Left ventricle myocardium inferior (tissue), 1 donor: ENCODE measurements at places on chromosomes 11 and 22.

DNA sequence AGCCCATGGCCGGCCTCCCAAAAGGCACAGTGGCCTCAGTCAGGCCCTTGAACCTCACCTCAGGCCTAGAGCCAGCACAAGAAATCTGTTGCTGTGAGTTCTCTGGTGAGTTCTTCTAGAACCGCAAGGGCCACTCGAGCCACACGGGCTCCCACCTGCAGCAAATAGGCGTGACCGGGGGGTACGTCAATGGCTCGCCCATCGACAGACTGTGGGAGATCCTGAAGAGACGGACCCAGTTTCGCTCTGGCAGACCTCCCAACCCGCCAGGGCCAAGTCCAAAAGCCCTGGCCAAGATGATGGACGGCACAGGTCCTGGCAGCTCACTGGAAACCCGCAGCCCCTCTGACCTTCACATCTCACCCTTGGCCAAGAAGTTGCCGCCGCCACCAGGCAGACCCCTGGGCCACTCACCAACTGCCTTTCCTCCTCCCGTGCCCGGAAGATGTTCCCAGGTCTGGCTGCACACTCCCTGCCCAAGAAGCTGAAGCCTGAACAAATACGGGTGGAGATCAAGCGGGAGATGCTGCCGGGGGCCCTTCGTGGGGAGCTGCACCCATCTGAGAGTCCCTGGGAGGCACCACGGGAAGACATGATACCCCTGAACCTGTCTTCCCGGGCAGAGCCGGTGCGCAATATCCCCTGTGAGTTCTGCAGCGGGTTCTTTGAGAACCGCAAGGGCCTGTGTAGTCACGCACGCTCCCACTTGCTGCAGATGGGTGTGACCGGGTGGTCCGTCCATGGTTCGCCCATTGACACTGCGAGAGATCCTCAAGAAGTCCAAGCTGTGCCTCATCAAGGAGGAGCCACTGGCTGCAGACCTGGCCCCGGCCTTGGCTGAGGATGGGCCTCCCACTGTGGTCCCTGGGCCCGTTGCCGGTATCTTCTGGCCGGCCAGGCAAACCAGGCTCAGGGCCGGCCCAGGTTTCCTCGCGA, 544.2 kb upstream of the CCDC179 start:
- DNase-seq, result peak; percentile 10

DNA sequence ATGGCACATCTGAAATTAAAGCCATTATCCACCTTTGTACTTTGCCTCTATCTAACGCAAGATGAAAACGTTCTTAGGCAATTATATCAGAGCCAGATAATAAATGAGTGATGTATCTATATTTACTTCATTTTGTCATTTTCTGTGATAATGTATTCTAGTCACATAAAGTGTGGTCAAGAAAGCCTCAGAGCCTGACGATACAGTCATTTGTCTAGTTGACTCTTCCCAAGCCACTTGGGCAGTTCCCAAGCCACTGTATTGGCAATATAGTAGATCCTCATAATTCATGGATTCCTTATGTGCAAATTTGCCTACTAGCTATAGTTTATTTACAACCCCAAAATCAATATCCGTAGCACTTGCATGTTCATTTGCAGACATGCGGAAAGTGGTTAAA, 7.8 kb downstream of the HOATZ start:
- no peak for DNase-seq

GRCh38 chr22:49969751-49970527, 9.4 kb downstream of the PIM3 start:
- DNase-seq, result peak; percentile 13

DNA sequence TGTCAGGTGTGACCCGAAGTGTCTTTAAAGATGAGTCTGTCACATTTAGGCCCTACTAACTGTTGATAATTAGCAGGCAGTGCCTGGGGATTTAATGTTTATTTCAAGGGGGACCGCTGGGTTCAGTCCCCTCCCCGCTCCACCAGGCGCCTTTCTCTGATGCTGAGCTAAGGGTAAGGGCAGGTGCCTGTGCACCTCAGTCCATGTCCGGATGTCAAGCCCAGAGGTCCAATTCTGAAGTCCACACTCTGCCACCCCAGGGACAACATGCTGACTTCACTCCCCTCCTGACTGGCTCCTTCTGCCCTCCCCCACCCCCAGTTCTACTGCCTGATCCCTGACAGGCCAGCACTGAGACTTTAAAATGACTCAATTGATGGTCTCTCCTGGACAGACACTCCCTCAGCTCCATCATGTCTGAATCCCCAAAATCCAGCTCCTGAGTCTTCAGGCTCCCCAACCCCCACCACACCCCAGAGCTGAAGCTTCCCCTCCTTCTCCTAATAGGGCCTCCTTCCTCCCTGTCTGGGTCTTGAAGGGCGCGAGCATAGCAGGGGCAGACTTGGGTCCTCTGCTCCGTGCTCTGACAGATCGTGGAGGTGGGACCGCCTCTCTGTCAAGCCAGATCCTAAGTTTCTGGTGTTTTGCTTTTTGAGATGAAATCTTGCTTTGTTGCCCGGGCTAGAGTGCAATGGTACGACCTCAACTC, 49.8 kb upstream of the ANO1 start:
- no peak for DNase-seq

GRCh38 chr11:126459691-126460281, 104.3 kb downstream of the ST3GAL4 start:
- DNase-seq, result no peak

- DNase-seq, result no peak
Measured at GRCh38 chr11:31655483-31655882, 145.9 kb downstream of the ELP4 start.

DNA sequence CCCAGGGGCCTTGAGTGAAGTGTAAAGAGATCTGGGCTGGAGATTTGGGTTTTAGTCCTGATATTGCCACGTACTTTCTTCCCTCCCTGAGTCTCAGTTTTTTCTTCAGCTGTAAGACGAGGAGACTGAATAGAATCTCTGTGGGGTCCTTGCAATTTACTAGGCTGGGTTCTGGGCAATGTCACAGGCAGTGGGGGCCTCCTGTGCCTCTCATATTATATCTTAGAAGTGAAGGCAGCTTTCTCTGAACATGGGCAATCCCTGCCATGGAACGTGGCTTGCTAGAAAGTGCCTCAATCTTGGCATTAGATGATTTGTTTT, 62.0 kb upstream of the PTPRJ start:
- DNase-seq, result no peak

- DNase-seq, result no peak
Measured at GRCh38 chr11:66951135-66951534, 7.0 kb downstream of the PC start.

GRCh38 chr22:17774206-17774925, at the start of gene BID:
Gene BID (minus strand): TSS chr22:17774469. CDS start chr22:17750116, 24,353 bp downstream.
- peak; percentile 68 for DNase-seq

DNA sequence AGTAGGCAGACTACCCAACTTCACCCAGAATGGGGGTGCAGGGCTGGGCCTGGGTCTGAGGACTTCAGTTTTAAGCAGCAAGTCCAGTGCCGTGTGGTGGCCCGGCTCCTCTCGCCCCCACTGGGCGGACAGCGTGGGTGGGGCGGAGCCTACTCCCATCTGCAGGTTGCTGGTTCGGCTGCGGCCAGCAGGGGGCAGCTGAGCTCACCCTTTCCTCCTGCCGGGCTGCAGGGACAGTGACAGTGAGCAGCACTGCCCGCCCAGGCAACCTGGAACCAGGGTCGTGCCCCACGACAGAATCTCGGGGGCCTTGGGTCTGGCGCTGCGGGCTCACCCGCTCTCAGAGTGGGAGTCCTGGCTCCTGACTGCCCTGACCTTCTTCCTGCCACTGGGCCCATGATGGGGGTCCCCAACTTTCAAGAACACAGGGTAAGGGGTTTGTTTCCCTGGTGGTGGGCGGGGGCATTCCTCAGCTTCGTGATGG, 6.2 kb upstream of the NEAT1 start:
- DNase-seq, result peak; percentile 94

DNA sequence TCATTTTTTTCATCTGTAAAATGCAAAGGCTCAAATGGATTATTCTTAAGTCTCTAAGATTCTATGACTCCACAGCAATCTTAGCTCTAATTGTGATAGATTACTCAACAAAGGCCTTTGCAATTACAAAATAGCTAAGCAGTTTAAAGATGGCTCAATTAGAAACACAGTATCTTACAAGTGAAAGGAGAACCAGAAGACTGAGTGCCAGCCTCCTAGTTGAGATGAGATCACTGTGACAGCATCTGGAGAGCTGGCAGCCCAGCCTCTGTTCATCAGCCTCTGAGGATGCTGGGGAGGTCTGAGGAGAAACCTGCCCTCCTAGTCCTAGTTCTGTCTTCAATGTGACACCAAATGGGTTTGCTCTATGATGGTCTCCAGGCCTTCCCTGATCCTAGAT, 158.4 kb upstream of the NARS2 start:
- no peak for DNase-seq

GRCh38 chr22:36757668-36758211, 18.2 kb downstream of the IFT27 start:
- DNase-seq, result peak; percentile 73

- no peak for DNase-seq
Measured at GRCh38 chr11:1269957-1270356, 39.5 kb downstream of the TOLLIP start.

- DNase-seq, result no peak
Measured at GRCh38 chr22:30561402-30562189, 12.9 kb downstream of the GAL3ST1 start.

DNA sequence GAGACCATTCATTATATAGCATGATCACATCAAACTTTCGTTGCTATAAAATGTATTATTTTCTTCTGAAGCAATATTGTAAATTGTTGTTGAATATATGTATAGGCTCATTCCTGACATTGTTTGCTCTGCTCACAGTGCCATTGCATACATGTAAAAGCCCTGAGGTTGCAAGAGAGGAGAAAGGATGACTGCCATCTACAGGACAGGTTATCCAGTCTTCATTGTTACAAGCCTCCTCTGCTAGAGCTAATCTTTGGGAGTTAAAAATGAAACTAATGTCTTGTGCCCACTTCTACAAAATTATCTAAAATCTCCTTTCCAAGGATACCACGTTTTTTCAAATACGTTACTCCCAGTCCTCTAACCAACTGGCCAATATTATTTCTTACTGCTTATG, 16.4 kb upstream of the OR5AL1 start:
- DNase-seq, result no peak

DNA sequence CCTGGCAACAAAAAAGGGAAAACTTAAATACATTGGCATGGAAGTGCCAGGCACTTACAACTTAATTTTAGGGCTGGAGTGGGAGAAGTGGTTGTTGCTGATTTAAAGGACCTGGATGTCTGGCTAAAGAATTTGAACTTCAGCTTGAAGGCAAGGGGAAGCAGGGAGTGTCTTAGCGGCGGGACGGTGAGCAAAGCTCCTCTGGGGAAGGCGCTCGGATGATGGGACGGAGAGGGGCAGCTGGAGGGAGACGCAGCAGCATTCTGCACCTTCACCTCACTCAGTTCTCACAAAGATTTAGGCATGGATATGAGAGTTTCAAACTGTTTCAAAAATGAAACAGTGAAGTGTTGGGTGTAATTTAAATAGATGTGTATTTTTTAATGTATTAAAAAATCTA, 967.1 kb downstream of the BRD1 start:
- DNase-seq, result no peak

- DNase-seq, result no peak
Measured at GRCh38 chr11:46246521-46246920, 30.9 kb upstream of the CREB3L1 start.

- no peak for DNase-seq
Measured at GRCh38 chr11:6356503-6357055, 33.7 kb upstream of the SMPD1 start.

DNA sequence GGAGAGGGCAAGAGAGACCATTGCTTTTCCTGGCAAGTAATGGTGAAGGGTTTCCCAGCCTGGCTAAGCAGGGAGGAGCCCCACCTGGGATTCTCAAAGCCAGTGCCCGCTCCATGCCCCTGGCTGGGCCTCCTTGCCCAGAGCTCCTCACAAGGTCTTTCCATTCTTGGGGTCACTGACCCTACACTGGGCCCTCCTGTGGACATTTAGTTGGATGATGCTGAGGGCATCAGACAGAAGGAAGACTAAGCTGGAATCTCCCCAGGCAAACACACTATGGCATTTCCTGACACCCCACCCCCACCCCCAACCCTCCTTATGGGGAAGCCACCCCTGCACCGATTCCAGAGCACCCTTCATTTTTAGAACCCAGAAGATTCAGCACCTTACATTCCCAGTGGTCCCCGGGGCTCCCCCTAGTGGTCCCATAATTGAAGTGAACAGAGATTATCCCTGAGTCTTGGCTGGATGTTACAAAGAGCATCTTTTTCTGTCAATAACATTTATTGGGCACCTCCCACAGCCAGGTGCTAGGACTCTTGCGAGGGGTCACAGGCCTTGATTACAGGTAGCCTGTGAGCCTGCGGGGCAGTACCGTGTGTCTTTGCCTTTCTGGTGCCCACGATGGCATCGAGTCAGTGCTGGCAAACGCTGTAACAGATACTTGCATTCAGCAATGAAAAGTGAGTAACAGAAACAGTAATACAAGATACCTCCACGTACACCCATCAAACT, 548.5 kb downstream of the BUD13 start:
- no peak for DNase-seq

- no peak for DNase-seq
Measured at GRCh38 chr11:6565988-6566703, 37.3 kb downstream of the RRP8 start.

DNA sequence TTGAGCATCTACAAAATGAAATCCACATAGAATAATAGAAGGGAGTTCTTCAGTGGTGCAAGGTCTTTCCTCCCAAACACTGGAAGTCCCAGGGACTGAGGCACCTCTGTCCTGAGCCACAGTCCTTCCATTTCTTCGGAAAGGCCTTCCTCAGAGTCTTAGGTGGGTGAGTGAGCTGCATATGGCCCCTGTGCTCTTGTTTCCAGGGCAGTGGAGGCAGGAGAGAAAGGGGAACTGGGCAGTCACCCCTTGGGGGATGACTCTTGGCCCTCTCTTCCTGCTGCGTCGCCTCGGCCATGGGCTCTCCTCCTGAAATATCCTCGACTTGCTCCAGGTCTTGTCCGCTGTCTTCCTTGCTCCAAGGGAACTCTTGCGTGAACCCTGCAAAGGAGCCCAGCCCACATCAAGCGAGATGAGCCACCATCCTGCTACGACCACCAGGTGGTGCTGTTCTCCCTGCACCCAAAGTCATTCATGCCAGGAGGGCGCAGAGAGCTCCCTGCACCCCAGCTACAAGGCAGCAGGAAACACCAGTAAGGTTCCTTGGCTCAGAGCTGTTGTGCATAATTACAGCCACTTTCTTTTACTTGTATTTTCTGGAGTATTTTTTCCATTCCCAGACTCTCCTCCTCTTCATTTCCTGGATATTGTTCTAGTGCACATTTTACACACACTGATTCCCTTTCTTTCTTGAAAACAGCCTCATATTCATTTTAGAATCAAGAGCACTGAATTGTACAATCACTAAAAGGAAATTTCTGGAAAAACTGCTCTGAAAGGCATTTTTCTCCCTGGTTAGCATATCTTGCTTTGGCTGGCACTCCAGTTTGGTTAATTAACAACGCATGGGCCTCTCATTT, 397.8 kb downstream of the OPCML start:
- peak; percentile 34 for DNase-seq

GRCh38 chr11:129435499-129436245, 60.0 kb downstream of the BARX2 start:
- no peak for DNase-seq

GRCh38 chr11:85685125-85685819, 723 bp downstream of the CCDC89 start:
- no peak for DNase-seq

- DNase-seq, result no peak
Measured at GRCh38 chr11:96317571-96317970, 25.4 kb downstream of the MAML2 start.

- DNase-seq, result no peak
Measured at GRCh38 chr11:67640021-67640757, 626 bp upstream of the TBX10 start.

- DNase-seq, result no peak
Measured at GRCh38 chr22:26845021-26845743, 187.8 kb downstream of the MIAT start.
